ENCODE measurements at places on chromosomes 11 and 22.

- DNase-seq, result no peak
These were observed 66.9 kb upstream of the SLC22A12 start for GRCh38 chr11:64524158-64524527.

- DNase-seq, result no peak
These were observed 351.8 kb downstream of the BUD13 start for GRCh38 chr11:116420770-116421528.

GRCh38 chr11:57648801-57649735, 644 bp downstream of the YPEL4 start:
- DNase-seq, result no peak

GRCh38 chr11:76564364-76564763, 106.2 kb downstream of the LRRC32 start:
- no peak for DNase-seq

- no peak for DNase-seq
These were observed 27.7 kb downstream of the SUSD2 start for GRCh38 chr22:24209016-24209415.

- DNase-seq, result peak; percentile 39
These were observed 13.0 kb upstream of the MALAT1 start for GRCh38 chr11:65485920-65486219.

GRCh38 chr11:95849087-95849825, 59.0 kb downstream of the CEP57 start:
- DNase-seq, result no peak

DNA sequence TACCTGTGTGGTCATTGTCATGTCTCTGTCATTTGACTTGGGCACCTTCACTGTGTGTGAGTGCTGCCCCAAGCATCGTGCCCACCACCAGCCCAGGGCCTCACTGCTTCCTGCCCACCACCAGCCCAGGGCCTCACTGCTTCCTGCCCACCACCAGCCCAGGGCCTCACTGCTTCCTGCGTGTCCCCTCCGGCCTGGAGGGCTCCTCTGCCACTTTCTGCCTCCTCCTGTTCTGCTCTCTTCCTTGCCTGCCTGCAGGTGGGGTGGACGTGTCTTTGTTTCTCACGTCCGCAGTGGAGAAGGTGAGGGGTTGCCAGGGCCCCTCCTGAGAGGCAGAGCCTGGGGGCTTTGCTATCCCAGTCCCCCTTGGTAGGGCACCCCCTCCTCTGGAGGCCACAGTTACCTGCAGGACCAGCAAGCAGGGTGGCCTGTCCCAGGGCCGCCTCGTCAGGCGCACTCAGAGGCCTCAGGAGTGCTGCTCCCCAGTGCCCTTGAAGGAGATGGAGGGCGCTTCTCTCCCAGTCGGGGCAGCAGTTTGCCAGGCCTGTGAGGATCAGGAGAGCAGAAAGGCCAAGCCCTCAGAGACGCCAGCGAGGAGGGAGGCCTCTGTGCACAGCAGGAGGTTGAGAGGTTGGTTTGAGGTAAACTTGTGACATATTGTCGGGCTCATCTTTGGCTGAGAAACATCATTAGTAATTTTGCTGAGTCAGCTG, 290.7 kb downstream of the TBC1D22A start:
- DNase-seq, result no peak

DNA sequence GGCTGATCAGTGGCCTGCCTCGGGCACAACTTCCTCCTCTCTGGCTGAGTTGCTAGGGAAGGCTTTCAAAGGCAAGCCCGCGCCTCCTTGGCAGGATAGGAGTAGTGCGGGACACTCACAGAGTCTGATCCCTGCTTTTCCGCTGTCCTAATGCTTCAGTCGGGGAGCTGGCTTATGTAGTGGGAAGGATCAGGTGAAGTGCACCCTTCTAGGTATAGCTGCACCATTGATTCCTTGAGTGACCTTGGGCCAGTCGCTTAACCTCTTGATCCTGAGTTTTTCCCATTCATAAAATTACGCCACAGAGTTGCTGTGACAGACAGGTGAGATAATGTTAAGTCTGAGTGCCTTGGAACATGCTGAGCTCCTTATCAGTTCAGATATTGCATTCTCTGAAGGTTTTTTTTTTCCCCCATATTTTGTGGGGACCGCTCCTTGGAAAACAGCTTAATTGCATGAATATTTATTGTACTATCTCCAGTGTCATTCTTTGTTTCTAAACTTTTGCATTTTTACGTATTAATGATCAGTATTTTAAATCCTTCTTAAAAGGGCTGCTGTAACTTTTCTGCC, 961 bp downstream of the IPO7 start:
- DNase-seq, result no peak

DNA sequence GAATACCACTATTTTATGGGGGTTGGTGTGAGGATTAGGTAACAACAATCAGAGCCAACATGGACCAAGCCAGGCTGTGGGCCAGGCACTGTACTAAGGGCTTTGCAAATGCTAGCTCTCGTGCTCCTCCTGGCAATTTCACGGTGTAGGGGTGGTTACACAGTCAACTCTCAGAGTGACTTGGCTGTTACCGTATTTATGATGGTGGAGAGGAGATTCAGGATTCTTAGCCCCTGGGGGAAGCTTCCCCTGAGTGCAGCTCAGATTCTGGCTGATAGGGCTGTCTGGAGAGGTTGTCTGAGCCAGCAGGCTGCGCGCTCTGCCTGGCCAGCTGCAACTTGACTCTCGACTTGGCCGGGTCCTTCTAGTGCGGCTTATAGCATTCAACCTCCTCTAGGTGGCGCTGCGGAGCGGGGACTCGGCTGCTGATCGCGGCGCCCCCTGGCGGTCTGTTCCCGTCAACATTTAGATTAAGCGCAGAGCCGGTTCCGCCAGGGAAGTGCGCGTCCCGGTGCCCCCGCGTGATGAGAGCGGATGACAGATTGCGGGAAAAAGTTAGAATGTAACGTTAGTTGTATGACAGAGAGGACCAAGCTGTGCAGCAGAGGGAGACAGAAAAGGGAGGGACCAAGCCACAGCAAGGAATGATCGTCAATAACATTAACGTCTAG, 4.5 kb upstream of the NCF4 start:
- peak; percentile 94 for DNase-seq

DNA sequence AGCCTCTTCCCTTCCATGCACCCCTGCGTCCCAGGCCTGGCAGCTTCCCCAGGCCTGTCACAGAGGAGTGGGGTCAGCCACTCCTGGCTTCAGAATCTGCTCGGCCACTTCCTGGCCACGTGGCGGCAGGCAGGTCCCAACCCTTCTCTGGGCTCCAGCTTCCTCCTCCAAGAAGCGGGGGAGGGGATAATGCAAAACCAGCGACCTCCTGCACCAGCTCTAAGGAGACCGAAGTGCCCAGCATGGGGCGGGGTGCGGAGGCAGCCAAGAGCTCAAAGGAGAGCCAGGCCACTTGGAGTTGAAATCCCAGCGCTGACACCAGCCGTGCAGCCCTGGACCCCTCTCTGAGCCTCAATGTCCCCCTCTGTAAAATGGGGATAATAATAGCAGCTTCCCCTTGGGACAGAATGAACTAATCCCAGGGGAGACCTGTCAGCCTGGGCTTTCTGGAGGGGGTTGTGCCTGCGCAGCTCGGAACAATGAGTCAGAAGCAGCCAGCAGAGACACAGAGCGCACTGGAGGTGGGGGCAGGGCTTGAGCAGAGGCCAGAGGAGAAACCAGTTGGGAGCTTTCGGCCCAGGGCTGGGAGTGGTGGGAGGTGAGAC, 22.8 kb upstream of the PICK1 start:
- DNase-seq, result peak; percentile 84

DNA sequence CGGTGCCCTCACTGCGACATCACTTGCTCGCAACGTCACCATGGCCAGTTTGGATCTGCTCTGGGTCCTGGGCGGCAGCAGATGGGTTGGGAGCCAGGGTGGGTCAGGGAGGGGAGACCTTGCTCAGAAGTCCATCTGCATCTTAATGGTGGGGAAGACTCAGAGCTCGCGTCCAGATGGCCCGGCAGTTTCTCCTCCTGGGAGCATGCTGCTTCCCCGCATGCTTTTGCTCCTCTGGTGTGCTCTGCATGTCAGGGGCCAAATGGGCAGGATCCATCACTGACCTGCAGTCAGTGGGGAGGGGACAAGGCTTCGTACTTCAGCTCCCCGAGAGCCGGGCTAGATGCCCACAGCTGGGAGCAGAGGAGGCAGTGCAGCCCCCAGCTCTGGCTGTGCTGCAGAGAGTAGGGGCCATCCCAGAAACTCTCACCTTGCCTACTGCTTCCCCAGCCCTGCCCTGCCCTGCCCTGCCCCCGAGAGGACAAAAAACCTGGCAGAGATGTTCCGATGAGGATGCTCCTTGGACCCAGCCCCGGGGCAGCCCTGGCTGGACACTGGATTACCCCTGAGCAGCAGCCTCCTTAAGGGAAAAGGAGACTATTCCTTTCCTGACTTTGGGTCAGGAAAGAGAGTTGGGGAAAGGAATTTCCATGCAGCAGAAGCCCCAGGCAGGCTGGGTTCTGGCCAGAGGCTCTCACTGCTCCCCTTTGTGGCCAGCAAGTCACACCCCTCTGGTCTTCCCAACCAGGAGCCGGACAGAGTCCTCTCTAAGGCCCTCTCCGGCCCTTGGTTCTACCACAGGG, 149.9 kb downstream of the PKNOX2 start:
- DNase-seq, result no peak
